ENCODE measurements at places on chromosomes 12 and 14. TPM values are rescaled to one million over a fixed set of nuclear protein-coding genes. Genes with fewer than 3 reads are reported as not detected.

KRT73 gene
- not detected for total RNA-seq

CIT gene
- total RNA-seq, result 33.8 TPM

LGR5 gene
- 1.1 TPM for total RNA-seq

KRT77 gene
- total RNA-seq, result not detected

IFT43 gene
- 20.2 TPM for total RNA-seq

ZBTB1 gene
- 55.6 TPM for total RNA-seq

Measured in hair follicle dermal papilla cell (primary cell).